ENCODE measurements at places on chromosomes 7 and 10.

- DNase-seq: peak; percentile 33
These were observed 112.0 kb downstream of the NEURL1 start for GRCh38 chr10:103605359-103606096.

- no peak for DNase-seq
These were observed 81.6 kb upstream of the INSYN2A start for GRCh38 chr10:127278001-127278400.

DNA sequence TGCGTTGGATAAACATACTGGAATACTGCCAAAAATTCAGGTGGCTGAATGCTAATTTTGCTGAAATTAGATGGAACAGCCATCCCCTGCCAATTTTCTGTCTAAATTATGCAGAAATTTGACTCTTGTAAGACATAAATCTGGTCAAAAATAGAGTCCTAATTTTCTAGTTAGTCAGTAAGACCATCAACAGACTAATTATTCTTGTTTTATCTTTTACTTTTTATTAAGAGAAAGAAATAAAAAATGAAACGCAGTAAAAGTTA lies 110.3 kb upstream of the GATA3 start:
- no peak for DNase-seq

DNA sequence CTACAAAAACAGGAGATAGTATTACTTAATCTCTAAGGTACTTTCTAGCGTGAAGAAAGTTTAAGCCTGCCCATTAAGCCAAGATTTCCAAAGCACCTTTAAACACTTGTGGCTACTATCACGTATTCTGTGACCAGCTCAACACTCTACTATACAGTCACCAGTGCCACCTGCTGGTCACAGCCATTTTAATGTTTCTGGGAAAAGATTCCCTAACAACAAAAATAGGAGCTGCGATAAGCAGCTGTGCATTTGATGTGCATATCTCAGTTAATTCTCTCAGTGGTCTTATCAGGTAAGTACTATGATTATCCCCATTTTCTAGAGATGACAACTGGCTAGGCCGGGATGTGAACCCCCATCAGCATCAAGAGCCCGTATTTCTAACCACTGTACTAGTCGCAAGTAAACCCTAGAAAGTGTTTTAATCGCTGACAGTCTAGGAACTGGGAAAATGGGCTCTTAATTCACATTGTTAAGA lies 860 bp downstream of the SEC31B start:
- DNase-seq: no peak

DNA sequence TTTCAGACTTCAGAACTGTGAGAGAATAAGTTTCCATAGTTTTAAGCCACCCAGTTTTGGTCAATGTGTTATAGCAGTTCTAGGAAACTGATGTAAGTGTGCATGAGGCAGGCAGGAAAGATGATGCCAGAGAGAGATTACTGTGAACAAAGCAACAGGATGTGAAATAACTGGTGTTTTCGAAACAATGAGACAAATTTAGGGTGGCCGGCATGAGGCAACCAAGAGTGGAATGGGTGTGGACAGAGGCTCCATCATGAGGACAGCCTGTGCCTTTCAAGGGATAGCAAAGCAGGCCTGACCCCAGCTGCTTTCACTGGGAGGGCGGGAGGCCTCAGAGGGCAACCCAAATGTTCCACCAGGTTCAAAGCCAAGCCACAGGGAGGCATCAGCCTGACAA lies 67.3 kb upstream of the UCN3 start:
- peak; percentile 3 for DNase-seq

- DNase-seq: no peak
These were observed 32.8 kb downstream of the GSAP start for GRCh38 chr7:77383333-77383740.

DNA sequence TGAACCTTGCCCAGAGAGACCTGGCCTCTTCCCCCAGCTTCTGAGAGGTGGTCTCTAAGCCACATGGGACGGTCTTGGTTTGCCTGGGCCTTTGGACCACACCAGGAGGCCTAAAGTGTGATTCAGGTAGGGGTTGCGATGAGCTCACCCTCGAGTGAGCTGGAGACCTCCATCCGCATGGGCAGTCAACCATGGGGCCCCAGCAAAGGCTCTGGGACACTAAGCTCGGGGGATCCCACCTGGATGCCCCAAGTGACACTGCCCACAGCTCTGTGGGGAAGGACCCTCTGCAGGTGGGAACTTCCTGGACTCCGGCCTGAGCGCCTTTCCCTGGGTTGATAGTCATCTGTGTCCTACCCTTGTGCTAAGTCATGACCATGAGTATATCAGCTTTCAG lies 57.1 kb upstream of the FAM20C start:
- no peak for DNase-seq

DNA sequence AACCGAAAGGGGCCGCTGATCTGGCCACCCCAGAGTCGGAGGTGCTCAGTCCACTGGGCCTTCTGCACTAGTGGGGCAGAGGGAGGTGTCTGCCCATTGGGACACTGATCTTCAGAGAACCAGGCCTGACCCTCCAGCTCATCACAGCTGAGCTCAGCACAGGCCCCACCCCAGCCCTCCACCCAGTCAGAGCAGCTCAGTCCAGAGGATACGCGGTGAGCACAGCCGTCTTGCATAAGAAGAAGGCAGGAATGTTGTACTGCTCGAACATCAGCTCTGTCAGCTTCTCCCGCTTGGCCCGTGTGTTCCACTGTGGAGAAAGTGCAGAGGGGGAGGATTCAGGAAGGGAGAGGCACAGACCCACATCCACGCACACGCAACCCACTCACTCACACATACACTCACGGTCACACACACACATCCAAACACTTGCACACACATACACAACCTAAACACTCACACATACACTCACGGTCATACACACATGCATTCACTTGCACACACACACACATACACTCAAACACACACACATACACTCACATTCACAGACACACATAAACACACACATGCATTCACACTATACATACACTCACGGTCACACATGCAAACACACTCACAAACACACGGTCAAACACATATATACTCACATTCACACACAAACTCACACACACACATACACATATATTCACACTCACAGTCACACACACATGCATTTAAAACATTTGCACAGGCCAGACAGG lies 6.3 kb downstream of the ACTL6B start:
- no peak for DNase-seq

DNA sequence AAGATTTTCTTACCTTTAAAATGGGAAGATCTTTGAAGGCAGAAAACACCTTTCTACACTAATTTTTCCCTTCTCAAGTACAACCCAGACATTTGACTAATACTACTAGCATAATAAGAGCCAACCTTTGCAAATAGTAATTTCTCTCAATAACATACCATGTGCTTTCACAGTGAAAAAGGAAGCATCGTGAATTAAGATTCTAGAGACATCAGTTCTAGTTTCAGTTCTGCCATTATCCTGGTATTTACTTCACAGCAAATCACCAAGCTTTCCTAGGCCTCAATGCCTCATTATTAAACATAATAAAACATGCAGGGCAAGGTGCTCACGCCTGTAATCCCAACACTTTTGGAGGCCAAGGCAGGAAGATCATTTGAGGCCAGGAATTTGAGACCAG lies 24.9 kb downstream of the GSAP start:
- no peak for DNase-seq

DNA sequence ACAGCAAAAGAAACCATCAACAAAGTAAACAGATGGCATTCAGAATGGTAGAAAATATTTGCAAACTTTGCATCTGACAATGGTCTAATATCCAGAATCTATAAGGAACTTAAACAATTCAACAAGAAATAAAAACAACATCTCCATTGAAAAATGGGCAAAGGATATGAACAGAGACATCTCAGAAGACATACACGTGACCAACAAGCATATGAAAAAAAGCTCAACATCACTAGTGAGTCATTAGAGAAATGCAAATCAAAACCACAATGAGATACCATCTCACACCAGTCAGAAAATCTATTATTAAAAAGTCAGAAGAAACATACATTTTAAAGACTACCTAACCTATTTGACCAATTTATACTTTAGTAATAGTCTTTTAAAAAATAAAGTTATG lies 571.3 kb upstream of the NRG3 start:
- DNase-seq: no peak

GRCh38 chr10:63630931-63631680 lies 109.9 kb downstream of the REEP3 start:
- peak; percentile 12 for DNase-seq

DNA sequence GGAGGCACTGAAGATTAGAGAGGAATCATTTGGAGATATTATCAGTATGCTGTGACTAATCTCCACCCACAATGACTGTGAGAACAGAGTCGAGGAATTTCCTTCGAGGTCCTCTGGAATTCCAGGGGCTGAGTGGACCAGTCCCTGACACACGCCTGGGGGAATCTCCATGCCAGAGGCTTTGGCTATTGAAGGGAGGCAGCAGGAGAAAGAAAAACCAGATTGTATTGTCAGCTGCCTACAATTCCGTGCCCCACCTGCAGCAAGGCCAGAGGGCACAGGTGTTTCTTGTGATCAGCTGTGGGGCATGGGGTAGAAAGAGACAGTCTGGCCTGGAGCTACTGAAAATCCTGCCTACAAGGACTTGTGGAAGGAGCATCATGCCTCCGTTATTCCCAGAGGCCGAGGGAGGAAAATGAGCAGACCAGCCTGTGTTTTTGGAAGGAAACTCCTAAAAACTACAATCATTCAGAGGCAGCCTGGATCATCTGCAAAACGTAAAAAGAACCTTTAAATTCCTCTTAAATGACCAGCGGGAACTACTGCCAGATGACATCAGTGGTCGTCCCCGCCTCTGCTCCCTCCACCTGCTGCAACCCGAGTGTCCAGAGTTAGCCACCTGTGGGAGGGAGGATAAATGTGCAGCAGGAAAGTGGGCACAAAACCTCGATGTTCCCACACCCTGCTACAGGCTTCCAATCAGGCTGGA lies 25.4 kb upstream of the ANK3 start:
- no peak for DNase-seq

- DNase-seq: peak; percentile 51
These were observed 9.1 kb upstream of the ZYX start for GRCh38 chr7:143372070-143372469.

GRCh38 chr10:61642150-61642571 lies 20.6 kb upstream of the CABCOCO1 start:
- DNase-seq: no peak

Measured in T-cell (primary cell).